ENCODE measurements at places on chromosomes 7 and 10.

DNA sequence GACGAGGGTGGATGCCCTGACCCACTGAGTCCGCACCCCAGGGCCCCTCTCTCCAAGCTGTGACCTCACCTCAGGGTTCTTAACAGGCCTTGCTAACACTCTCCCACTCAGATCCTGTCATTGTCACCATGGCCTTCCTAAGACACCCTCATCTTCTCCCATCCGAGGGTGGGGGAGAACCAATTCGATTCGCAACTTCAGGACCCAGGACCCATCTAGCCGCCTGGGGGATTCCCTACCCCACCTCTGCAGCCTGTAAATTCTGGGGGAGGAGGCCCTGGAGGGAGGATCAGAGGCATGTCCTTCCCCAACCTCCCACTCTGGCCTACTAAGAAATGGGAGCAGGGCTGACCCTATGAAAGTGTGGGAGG lies 17.4 kb downstream of the TRIM8 start:
- no peak for DNase-seq

DNA sequence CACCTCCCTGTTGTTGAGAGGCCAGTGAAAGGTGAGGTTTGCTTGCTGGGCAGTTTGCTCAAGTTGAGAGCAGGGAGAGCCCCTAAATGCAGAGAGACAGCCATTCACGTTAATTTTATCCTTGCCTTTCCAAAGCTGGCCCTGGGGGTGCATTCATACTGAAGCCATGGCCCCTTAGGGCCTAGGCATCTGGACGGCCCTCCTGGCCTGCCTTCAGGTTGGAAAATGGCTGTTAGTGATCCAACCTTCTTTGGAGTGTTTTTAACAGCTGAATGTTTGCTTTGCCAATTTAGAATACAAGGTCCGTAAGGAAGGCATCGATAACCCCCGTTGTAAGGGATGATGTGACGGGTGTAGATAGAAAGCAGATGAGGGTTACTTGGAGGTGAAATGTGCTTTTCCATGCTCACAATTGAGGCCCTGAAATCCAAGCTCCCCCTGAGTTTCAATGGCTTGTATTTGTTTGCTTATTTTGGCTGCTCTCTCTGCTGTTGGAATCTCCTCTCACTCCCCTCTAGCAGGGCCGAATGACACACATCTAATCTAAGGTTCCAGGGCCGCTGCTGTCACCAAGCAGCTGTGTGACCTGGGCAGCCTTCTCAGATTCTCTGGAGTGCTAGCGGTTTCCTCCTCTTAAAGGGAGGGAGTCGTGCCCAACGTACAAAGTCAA lies 171.6 kb upstream of the MKI67 start:
- no peak for DNase-seq

- DNase-seq, result no peak
Observed at GRCh38 chr7:134485203-134485602, 26.3 kb upstream of the AKR1B1 start.

DNA sequence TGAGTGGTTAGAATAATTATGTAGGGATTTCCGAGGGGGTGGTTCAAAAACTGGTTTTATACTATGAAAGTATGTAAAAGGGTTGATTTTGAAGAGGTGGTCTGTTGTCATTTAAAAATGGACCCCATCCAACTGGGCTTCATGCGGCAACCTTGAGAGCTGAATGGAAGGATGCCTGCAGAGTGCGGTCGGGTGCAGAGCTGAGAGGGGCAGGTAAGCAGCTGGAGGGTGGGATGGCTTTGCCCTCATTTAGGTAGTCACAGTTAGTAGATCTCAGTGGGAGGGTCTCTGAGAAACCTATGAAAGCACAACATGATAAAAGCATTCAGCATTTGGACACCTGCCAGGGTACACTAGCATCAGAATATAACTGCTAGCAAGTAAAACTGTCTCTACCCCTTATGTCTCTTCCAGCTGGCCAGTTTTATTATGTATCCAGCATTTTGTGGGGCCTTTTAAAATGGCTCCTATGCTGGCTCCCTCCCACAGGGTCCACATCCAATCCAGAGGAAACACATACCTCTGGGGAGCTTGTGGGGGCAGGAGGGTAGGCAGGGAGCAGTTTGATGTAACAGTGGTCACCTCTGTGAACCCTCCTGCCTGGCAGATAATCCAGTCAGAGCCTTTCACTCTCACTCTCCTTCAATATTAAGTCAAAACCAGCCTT lies 75.9 kb upstream of the MAGI2 start:
- no peak for DNase-seq

GRCh38 chr10:113991091-113991860 lies 52.4 kb upstream of the ADRB1 start:
- peak; percentile 25 for DNase-seq

DNA sequence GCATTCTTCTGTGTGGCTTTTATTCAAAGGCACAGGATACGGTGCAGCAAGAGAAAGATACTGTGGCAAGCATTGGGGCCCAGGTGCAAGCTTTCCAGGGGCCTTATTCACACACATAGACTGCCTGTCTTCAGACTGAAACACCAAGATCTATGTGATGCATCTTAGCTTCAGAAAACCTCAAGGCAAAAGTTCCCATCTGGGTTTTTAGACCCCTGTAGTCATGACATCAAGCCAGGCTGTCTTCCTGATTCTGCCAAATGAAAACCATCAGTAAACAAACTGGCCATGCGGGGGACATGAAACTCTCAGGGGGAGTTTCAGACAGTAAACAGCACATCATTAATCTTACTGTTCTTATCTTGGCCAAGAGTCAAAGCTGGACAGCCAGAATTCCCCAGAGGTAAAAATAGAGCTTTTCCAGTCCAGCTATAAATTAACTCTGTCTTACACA lies 9.8 kb downstream of the AGBL3 start:
- no peak for DNase-seq

GRCh38 chr7:125061776-125062397 lies 132.3 kb upstream of the POT1 start:
- no peak for DNase-seq

- no peak for DNase-seq
Observed at GRCh38 chr10:3978174-3978573, 193.2 kb upstream of the KLF6 start.

GRCh38 chr10:74011770-74012169 lies 13.9 kb downstream of the VCL start:
- no peak for DNase-seq

GRCh38 chr10:1212571-1213141 lies 156.5 kb downstream of the WDR37 start:
- DNase-seq, result no peak

DNA sequence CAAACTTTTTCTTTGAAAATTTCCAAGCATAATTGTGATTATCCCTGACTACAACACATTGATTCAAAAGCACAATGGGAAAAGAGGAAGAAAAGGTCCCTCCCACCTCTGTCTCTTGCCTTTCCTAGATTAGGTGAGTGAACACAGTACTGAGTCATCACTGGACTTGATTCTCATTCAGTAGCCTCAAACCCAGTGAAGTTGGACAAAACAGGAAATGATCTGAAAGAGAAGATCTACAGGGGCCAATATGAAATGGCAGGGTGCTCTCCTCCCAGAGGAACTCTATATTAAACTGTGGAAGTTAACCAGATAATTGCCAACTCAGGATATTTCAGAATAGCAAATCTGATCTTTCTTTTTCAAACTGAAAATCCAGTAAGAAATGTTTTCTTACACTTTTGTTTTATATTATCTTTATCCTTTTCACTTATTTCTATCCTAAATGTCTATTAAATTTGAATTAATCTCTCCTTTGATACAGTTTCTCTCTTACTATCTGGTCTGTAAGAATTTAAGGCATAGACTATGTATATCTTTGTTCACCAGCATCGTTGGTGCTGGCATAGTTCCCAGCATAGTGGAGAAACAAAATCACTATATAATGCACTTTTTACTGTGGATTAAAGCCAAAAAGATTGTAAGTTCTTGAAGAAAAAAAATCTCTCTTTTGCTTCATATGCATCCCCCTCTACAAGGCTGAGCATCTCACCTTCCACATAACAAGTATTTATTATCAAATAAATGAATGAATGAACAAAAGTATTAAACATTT lies 41.4 kb upstream of the IKZF1 start:
- no peak for DNase-seq

DNA sequence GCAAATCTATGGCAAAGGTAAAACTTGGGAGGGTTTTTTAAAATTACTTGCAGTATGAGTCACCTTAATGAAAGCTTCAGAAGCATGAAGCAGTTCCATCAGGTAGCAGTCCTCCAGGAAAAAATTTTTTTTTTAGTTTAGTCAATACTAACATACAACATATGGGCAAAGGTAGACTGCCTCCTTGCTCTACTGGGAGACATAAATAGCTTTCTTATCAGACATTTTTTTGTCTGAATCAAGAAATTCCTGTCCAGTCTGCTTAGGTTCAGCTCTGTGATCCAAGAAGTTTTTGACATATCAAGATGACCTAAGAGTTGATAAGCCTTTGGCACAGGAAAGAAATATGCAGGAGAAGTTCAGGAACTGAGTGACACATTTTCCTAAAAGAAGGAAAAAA lies 171.5 kb upstream of the TCF7L2 start:
- DNase-seq, result no peak

DNA sequence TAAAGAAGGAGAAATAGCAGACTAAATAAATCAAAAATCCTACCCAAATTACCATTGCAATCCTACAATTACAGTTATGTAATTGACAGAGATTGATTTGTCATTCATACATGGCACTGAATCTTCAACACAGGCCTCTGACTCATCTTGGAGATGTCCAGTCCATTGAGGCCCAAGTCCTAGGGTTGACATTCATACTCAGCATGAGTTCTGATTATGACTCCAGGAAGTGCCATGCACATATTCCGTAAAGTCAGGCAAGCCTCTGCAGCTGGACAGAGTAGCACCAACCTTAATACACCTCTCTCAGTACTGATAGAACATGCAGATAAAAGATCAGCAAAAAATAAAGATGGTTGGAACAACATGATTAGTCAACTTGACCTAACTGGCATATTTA lies 353.7 kb upstream of the NFE2L3 start:
- DNase-seq, result no peak

DNA sequence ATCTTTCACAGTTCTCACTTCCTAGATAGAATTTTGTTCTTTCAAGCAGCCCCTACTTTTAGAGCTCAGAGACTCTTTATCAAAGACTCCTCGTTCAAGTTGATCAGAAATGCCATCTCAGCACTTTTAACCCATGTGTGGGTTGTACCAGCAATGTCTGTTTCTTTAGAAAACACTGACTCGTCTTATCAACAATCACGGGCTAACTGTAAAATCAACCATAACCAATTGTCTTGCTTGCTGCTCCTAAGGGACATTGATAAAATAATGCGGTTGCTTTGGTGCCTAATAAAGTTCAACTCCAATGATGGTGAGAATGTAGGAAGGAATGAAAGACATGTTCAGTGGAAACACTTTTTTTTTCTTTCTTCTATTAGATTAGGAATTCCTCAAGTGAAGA lies 12.9 kb upstream of the CDK6 start:
- no peak for DNase-seq

DNA sequence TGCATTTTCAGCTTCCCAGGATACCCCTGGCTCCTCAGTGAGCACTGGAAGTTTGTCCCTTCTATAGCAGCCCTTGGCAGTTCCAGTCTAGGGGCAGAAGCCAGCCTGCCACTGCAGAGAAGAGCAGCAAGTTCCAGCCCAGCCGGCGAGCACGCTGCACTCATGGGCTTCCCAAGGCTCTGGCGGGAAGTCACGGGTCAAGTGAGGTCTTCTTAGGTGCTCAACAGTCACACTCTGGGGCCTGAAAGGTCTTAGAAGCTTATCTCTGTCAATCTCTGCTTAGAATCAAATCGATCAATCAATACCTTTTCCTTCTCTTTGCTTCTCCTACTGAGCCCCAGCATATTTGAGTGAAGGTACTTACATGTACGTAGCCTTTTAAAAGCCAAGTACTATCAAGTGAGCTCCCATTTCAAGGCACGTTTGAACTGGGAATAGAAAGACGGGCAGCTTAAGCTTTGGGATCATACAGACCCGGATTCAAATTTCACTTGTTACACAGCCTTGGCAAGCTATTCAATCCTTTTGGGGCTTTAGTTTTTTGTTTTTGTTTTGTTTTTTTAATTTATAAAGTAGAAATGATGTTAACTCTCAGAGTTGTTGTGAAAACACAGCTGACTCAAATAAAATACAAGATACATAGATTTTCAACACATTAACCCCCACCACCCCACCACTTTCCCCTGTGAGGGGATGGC lies 152.6 kb upstream of the KLF14 start:
- no peak for DNase-seq

DNA sequence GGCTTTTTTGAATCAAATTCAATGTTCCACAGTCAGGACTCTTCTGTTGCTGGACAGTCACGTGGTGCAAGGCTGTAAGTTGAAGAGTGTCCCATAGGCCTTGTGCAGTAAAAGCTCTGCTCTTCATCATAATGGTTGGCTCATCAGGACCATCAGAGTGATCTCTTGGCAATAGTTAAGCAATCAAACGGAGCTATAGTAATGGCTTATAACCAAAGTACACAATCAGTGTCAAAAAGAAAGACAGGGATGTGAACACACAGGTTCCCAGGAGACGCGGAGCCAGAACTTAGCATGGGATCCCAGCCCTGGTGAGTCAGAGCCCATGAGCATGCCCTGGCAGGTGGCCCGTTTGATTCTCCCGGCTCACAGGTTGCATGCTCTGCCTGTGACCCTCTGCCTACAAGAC lies 10.8 kb upstream of the GPNMB start:
- DNase-seq, result no peak

GRCh38 chr10:60513281-60513680 lies 123.6 kb upstream of the ANK3 start:
- DNase-seq, result no peak

GRCh38 chr10:13890233-13891127 lies 303.7 kb downstream of the PRPF18 start:
- DNase-seq, result no peak

GRCh38 chr10:31004611-31005193 lies 27.0 kb downstream of the ZNF438 start:
- no peak for DNase-seq

GRCh38 chr10:5595994-5596471 lies 70.4 kb downstream of the ASB13 start:
- no peak for DNase-seq

DNA sequence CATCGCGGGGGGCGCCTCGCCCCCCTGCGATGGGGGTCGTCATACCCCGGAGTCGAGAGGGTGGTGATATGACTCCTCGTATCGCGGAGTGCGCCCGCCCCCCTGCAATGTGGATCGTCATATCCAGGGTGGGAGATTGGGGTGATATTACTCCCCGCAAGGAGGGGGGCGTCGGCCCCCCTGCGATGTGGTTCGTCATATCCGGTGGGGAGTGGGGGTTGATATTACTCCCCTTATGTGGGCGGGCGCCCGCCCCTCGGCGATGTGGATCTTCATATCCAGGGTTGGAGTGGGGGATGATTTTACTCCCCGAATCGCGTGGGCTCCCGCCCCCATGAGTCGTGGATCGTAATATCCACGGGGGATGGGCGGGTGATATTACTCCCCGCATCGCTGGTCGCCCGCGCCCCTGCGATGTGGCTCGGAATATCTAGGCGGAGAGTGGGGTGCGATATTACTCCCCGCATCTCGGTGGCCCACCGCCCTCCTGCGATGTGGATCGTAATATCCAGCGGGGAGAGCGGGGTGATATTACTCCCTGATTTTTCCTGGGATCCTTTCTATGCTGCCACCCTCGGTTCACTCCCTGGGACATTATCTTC lies 36.9 kb downstream of the MEIG1 start:
- no peak for DNase-seq

GRCh38 chr10:11869219-11869618 lies 46.1 kb downstream of the PROSER2 start:
- no peak for DNase-seq

GRCh38 chr7:36775676-36776075 lies 51.4 kb upstream of the AOAH start:
- no peak for DNase-seq

GRCh38 chr10:24901686-24902399 lies 50.6 kb downstream of the PRTFDC1 start:
- DNase-seq, result no peak
